NCI-H1417 (cell line): ENCODE measurements at places on chromosomes 6 and 20.

GRCh38 chr6:103269581-103269980, 1590.1 kb downstream of the HACE1 start:
- DNase-seq = peak; percentile 23

DNA sequence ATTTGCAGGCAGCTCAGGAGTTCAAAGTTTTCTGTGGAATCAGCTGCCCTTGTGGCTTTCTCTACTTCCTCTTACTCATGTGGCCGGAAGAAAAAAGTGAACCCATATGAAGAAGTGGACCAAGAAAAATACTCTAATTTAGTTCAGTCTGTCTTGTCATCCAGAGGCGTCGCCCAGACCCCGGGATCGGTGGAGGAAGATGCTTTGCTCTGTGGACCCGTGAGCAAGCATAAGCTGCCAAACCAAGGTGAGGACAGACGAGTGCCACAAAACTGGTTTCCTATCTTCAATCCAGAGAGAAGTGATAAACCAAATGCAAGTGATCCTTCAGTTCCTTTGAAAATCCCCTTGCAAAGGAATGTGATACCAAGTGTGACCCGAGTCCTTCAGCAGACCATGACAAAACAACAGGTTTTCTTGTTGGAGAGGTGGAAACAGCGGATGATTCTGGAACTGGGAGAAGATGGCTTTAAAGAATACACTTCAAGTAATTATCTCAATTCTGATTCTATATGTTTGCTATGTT, 1.1 kb downstream of the MGME1 start:
- no peak for DNase-seq

- DNase-seq = no peak
Measured at GRCh38 chr6:158050955-158051354, 69.3 kb downstream of the SYNJ2 start.

DNA sequence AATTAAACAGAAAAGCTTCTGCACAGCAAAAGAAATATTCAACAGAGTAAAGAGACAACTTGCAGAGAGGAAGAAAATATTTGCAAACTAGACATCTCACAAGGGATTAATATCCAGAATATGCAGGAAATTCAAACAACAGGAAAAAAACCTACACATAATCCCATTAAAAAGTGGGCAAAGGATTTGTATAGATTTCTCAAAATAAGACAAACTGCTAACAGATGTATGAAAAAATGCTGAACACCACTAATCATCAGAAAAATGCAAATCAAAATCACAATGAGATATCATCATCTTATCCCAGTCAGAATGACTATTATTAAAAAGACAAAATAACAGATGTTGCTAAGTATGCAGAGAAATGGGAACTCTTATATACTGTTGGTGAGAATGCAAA, 129.6 kb downstream of the SYNDIG1 start:
- no peak for DNase-seq

- DNase-seq = no peak
Measured at GRCh38 chr6:15444081-15444731, 198.3 kb downstream of the JARID2 start.
